ENCODE measurements at places on chromosomes 5 and 9. TPM values are rescaled to one million over a fixed set of nuclear protein-coding genes. Genes with fewer than 3 reads are reported as not detected.

IL5 gene
- 7.7 TPM for total RNA-seq

CARTPT gene
- not detected for total RNA-seq

EIF4EBP3 gene
- total RNA-seq = 6.7 TPM

PROB1 gene
- 6.0 TPM for total RNA-seq

OXCT1 gene
- total RNA-seq = 69.1 TPM

PTGER4 gene
- total RNA-seq = 84.2 TPM

ZFP2 gene
- total RNA-seq = 0.18 TPM

HNRNPA0 gene
- 31.4 TPM for total RNA-seq

PCDHB10 gene
- not detected for total RNA-seq

SPATA31A3 gene
- total RNA-seq = not detected

C9 gene
- total RNA-seq = not detected

HEMGN gene
- 3.6 TPM for total RNA-seq

GABRA6 gene
- total RNA-seq = not detected

CHMP5 gene
- total RNA-seq = 48.4 TPM

FGF1 gene
- not detected for total RNA-seq

FABP6 gene
- not detected for total RNA-seq

CORO2A gene
- 3.2 TPM for total RNA-seq

ZNF462 gene
- 0.18 TPM for total RNA-seq

SPINK13 gene
- not detected for total RNA-seq

CDKN2A gene
- 21.2 TPM for total RNA-seq

TAF11L7 gene
- total RNA-seq = not detected

SNCAIP gene
- total RNA-seq = not detected

AGXT2 gene
- not detected for total RNA-seq

SLC12A7 gene
- total RNA-seq = 101 TPM

CDKN2AIPNL gene
- total RNA-seq = 22.3 TPM

KCNT1 gene
- not detected for total RNA-seq

FOXD4 gene
- 0.23 TPM for total RNA-seq

ENC1 gene
- 0.89 TPM for total RNA-seq

GRIN3A gene
- not detected for total RNA-seq

IGFBPL1 gene
- total RNA-seq = not detected

IL7R gene
- total RNA-seq = 132 TPM

CIZ1 gene
- total RNA-seq = 128 TPM

MEIKIN gene
- total RNA-seq = not detected

CTXN3 gene
- not detected for total RNA-seq

FGD3 gene
- 106 TPM for total RNA-seq

F2RL1 gene
- total RNA-seq = 0.07 TPM

HNRNPAB gene
- 280 TPM for total RNA-seq

ADGRV1 gene
- 0.02 TPM for total RNA-seq

PLAC8L1 gene
- not detected for total RNA-seq

TEK gene
- total RNA-seq = not detected

IL9 gene
- not detected for total RNA-seq

MAPK9 gene
- 50.7 TPM for total RNA-seq

IL33 gene
- not detected for total RNA-seq

Data from T-helper 2 cell treated with Interferon-gamma antibody and Interleukin-4, amounts not matched to agents 100 ng/mL and 5 ng/mL, for 36 hours (primary cell).